ENCODE measurements at places on chromosomes 5 and 9. TPM values are rescaled to one million over a fixed set of nuclear protein-coding genes. Genes with fewer than 3 reads are reported as not detected.

CNTRL gene
- total RNA-seq, result 6.4 TPM

PCDHA10 gene
- total RNA-seq, result 0.45 TPM

PCDHGA6 gene
- 4.9 TPM for total RNA-seq

DNA sequence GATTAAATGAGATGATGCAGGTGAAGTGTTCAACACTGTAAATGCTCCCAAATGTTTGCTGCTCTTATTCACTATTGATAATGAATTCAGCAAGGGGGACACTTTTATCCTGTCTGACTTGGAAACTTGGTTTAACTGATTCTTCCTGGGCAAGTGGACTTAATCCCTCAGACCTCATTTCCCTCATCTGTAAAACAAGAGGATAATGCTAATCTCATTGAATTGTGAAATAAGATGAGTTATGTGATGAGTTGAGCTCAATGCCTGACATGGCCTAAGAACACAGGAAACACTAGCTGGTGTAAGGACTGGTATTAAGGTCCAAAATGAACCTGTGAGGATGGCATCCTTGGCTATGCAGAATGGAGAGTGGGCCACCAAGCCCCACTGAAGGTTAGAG is 23.3 kb downstream of the TNFSF15 start:
- no peak for DNase-seq

DNA sequence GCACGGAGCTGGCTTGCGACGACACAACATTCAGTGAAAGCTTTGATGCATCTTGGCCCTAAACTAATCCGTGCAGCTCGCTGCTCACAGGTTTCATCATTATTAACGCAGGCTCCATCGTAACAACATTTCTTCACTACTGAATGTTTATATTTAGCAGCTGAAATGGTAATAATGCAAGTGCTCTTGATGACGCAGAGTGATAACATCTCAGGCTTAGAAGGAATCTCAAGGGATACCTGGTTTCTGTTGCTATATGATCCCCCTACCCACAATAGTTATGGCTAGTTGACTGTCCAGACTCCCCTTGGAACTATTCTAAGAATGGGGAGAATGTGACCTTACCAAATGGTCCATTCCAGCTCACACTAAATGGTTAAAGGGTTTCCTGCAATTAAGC is 36.2 kb downstream of the C5 start:
- no peak for DNase-seq

- no peak for DNase-seq
Measured at GRCh38 chr9:114314256-114314867, 8.5 kb upstream of the ORM1 start.

- DNase-seq, result no peak
Measured at GRCh38 chr9:69223605-69224004, 49.5 kb downstream of the TJP2 start.

GRCh38 chr5:136073714-136074529 is 45.1 kb downstream of the TGFBI start:
- no peak for DNase-seq

Data from right cardiac atrium (tissue), 5 donors.